ENCODE measurements at places on chromosomes 4 and X. TPM values are rescaled to one million over a fixed set of nuclear protein-coding genes. Genes with fewer than 3 reads are reported as not detected.
A peak's percentile ranks its signal among the peaks of the same experiment; 100 is the strongest.

The LRP2BP gene
- 0.73 TPM for total RNA-seq

The GAGE12D gene
- total RNA-seq, result not detected

The PSAPL1 gene
- not detected for total RNA-seq

The F8A2 gene
- total RNA-seq, result not detected

The PIR gene
- total RNA-seq, result 1.3 TPM

The IL13RA1 gene
- not detected for total RNA-seq

DNA sequence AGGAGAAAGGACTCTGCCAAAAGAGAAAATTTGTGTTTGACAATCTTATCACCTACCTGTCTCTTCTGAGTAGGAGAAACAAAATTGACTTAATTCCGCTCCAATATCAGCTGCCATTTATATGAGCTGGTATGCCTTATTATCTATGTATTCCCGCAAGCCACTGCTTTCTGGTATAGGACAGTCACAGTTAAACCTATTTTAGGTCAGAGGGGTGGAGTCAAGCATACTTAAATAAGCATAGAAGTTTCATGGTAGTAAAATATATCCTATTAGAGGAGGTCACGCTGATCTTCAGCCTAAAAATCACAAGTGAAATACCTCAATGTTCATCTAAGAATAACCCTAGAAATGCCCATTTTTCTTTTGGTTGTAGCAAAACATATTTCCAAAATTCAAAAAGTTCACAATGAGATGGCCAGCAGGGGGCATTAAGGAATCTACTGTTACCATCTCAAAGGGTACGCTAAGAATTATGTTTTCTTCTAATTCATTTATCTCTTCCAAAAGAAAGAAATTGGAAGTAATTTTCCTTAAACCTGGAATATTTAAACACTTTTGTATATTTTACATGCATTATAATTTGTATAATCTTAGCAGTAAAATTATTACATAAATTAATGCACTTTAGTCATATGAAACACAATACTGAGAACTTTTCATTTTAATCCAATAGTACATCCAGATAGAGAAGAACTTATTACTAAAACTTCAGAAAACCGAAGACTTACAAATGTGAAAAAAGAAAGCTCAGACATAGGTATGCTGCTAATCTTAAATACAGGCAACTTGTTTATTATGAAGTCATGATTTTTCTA is 10.5 kb downstream of the PPAT start:
- DNase-seq, result peak; percentile 53

DNA sequence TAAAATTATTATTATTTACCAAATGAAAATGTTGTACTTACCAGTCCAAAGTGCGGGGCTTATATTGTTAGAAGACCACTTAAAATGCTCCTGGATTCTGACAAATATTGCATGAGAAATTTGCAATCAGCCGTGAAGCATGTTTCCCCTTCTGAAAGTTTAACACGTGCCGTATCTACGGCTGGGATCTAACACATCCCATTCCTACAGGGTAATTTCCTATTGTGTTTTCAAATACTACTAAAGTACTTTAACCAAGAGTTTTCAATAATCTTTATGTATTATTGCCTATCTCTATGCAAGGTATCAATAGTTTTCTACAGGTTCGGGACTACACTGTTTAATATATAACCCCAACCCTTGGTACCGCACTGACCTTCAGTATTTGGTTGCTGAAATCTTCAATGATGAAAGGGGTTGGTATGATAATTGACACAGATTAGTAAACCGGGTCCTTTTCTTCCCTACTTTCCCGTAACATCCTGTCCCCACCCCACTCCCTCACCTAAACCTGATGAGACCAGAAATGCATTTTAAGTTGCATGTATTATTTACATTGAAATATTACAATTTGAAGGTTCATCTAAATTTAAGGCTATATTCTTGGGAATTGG is 795 bp upstream of the BRWD3 start:
- no peak for DNase-seq

- DNase-seq, result no peak
Measured at GRCh38 chr4:46934726-46935125, 25.7 kb upstream of the COX7B2 start.

DNA sequence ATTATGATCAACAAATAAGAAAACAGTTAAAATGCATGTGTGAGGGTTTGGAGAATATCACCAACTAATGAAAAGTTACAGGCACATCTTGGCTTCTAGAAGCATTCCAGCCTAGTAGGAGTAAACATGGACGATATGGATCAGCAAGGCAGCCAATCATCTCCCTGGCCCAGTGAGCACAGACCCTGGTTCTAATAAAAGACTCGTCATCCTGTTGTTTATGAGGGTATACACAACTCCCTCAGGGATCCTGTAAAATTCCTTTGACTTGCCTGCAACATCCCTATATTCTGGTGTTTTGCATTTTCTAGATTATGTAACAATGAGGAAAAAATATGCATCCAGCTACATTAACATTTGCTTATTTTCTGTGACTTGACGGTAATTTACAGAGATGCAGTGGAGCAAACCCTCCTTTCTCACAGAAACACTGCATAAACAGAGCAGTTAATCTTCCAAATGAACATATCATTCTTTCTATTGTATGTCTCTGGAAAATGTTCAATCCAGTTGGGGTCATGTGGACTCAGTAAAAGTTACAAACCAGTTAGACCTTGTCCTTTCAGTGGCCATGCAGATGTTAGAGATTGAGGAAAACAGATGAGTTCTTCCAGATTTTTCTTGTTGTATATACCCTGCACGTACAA is 88.9 kb upstream of the NDP start:
- DNase-seq, result no peak

- DNase-seq, result no peak
Measured at GRCh38 chr4:155094201-155094820, 114.1 kb upstream of the NPY2R start.

DNA sequence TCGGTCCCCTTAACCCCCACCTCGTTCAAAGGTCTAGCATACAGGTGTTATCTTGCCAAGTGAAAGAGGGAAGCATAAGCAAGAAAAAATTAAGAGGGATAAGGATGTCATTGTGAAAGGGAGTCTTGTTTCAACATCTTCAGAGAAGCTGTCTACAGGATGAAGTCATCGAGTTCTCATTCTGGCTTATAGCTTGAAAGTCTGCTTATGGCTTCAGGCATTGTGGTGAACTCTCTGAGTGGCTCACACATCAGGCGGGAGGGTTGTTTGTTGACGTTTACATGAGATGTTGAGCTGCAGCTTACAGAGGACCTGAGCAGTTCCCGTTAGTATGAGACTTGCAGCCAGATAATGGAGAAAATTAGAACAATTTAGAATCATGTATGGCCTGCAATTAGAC is 16.6 kb downstream of the MAGEA9B start:
- DNase-seq, result no peak

DNA sequence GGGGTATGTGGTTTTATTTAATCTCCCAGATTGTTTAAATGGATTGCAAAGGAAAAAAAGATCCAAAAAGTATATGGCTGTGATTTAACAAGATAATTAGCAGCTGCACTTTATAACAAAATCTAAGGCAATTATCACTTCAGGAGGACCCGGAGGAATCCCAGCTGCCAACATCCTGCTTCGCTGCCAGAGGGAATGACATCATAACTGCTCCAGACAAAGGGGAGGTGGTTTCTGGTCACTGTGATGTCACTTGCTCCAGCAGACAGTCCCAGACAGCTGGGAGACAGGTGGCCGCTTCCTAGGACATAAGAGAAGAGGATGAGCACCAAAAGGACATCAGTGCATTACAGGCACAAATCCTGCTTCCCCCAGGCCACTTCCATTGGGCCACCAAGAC is 371.0 kb downstream of the BCOR start:
- no peak for DNase-seq

DNA sequence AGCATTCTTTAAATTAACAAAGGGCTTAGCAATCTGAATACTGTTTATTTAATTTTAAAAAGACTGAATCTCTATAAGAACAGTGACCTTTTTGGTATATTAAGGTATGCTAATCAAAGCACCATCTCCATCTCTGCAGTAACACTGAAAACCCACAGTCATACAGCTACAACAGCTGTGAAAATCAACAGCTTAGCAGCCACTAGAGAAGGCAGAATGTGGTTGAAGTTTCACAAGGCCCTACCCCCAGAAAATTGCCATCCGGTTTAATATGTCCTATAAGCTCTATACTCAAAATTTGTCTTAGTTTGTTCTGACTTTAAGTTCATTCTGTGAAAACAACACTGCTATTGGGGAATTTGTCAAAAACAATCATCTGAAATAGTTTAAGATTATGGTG is 128.7 kb downstream of the OPHN1 start:
- no peak for DNase-seq

DNA sequence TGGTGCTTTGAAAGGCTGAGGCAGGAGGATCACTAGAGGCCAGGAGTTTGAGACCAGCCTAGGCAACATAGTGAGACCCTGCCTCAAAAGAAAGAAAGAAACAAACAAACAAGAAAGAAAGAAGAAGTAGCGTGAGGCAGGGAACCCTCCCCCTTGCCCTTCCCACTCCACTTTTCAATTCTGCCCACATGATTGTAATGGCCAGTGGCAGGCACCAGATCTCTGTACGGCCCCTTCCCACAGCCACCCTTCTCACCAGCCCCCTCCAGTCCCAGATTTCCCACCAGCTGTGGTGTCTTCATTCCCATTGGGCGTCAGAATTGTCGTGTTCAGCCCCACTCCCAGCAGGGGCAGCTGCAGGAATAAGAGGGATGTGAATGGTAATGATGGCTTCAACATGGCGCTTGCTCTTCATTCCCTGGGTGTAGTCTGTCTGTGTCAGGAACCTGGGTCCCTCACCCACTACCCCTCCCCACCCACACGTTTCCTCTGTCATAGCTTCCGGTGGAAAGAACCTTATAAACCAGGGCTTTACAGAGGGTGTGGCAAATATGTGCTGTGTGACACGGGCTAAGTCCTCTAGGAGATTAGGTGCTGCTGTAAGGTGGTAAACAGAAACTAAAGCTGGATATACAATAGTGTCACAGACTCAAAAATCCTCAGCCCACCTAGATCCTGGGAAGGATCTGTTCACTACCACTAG is at the start of gene IL2RG:
IL2RG (minus strand) TSS at position 437 of the 703 bp plus-strand sequence; CDS start at position 399, 38 bp downstream.
- peak; percentile 87 for DNase-seq

DNA sequence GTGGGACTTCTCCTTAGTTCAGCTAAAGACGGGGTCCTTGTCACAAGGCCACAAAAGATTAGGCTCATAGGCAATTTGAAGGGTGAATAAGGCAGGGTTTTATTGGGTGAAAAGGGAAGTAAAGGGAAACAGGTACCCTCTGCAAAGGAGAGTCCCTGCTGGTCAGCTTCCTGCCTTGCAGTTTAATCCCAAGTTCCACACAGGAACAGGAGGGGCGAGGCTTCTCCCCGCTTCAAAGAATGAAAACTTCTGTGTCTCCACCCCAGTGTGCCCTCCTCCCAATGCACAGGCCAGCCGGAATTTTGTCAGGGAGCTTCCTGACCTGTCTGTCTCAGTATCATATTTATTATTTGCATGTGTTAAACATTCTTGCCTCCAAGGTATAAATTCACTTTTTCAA is 37.1 kb downstream of the ITM2A start:
- DNase-seq, result no peak

DNA sequence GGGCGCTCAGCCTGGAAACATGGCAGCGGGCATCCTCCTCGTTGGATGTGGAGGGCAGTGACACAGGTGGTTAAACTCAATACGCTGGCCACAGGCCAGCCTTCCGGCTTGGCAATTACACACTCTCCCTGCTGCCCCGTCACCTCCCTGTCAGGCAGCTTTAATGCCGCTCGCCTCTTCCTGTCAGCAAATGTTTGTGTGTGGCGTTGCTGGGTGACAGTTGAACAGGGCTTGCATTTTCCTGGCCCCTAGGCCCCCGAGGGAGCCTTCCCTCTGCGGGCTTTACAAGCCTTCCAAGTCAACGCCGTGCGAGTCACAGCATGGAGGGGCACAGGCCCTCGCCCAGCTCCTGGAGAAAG is 620.0 kb downstream of the BCOR start:
- no peak for DNase-seq

GRCh38 chr4:94160774-94161173 is 46.9 kb upstream of the SMARCAD1 start:
- no peak for DNase-seq

DNA sequence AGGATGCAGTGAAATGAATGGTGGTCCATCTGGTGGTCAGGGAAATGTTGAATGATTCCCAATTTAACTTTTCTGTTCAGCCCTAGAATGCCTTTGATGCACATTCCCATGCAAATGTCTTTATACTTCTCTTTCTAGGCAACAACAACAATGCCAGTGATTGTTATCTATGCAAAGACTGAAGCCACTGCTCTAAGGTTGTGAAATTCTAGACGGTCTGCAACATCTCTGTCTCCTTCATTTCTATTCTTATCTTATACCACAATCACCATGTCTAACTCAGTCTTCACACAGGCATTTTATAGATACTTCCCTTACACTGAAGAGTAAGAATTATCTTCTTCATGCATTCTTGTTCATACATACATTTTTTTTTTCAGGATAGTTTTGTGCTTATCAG is 84.5 kb downstream of the HPGD start:
- no peak for DNase-seq

DNA sequence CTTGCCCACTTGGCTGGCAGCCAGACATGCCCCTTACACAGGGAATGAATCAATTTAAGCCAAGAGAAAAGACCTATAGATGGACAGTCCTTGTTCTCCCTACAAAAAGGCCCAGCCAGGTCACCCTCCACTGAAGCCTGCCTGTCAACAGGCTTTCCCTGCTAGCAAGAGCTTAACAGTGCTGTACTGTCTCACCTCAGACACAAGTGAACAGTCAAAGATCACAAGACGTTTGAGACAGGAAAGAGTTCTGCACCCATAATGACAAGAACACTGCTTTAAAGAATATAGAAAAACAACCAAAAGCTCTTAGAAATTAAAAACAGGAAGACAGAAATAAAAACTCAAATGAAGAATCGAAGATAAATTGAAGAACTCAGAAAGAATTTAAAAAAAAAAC is 4.6 kb downstream of the RNF175 start:
- DNase-seq, result no peak

GRCh38 chr4:138367942-138368341 is 125.8 kb upstream of the SLC7A11 start:
- no peak for DNase-seq

- peak; percentile 75 for DNase-seq
Measured at GRCh38 chrX:11787564-11787963, 29.5 kb downstream of the MSL3 start.

GRCh38 chr4:157315968-157316367 is 95.4 kb downstream of the GRIA2 start:
- DNase-seq, result no peak

- peak; percentile 49 for DNase-seq
Measured at GRCh38 chr4:6917461-6918271, 8.0 kb downstream of the TBC1D14 start.

DNA sequence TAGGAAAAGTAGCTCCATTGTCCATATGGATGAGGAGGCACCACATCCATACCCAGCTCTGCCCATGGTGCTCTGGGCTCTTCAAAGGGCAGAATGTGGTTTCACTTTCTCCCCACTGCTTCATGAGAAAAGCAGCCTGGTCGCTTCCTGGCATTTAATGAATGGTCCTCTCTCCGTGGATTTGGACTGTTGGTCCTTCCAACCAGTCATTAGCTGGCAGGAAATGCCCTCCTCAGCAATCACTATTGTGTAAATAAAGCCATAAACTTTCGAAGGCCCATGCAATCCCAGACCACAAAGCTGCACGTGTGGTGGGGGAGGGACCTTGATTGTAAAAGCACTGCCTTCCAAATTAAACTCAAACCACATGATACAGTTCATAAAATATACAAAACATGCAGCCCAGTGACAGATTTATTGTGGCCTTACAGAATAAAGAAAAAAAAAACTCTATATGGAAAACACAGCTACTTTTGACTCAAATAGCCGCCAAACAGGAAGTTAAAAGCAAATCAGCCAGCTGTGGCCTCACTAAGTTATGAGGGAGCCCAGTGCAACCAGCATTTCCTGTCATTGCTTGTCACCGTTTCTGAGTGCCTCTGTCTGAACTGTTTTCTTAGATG is 8.1 kb downstream of the MBNL3 start:
- DNase-seq, result peak; percentile 58

GRCh38 chr4:182222766-182223165 is 20.4 kb upstream of the TENM3 start:
- DNase-seq, result no peak
